ENCODE measurements at places on chromosomes 6 and 20.

DNA sequence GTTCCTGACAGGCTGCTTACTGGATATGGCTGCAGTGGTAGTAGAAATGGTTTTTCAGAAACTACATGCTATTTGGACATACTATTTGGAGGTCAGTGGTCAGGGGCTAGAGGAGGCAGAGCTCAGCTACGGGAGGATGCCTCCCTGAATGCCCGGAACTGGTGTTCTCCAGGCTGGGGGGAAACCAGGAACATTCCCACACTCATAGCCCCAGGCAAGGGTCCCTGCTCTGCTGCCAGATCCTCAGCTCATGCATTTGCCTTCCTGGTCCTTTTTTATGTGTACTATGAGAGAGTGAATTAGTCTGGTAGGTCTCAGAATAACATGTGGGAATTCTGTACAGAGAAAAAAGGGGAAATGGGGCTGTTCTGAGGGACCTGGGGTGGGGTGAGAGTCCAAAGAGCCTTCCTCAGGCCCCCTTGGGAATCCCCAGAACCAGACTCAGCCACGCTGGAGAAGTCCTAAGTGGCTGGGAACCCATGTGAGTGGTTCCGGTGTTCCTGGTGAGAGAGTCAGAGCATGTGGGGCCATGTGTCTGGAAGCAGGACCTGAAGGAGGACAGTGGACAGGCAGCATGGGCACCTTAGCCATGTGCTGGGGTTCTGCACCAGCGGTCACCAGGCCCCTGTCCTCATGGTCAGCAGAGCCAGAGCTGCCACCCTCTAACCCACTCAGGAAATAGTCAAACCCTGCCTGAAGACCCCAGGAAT, 58.0 kb upstream of the MYL9 start:
- no peak for DNase-seq

GRCh38 chr20:53934421-53935343, 135.7 kb downstream of the BCAS1 start:
- no peak for DNase-seq

DNA sequence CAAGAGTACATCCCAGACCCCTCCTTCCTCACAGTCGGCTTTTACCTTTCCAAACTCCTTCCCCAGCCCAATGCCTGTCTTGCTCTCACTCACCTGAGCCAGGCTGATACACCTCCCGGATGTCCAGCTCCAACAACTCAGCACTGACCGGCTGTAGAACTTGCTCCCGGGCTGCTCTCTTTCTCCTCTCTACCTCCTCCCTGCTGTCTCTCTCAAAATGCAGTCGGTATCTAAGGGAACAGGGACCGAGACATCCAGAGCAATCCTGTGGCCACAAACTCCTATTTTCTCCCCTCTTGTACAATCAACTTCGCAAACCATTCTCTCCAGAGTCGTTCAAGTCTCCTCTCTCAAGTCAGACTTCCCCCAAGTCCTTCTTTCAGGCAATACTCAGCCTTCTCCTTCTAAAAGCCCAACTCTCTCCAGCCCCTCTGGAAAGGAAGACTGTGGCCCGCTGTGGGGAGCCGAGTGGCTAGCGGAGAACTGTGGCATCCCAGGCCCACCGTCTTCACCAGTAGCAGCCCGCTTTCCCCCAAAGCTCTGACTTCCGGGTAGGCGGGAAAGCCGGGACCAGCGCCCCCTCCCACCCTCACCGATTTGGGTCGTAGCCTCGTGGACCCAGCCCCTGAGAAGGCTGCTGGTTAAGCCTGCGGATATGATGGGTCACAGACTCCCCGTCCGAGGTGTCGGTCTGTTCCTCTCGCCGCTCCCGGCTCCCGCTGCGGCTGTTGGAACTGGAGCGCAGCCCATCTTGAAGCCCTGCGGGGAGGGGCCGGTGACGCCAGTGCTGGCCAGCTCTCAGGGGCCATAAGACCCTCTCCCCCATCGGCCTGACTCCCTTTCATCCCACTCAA, 1.1 kb downstream of the GNL1 start:
- DNase-seq, result peak; percentile 50

DNA sequence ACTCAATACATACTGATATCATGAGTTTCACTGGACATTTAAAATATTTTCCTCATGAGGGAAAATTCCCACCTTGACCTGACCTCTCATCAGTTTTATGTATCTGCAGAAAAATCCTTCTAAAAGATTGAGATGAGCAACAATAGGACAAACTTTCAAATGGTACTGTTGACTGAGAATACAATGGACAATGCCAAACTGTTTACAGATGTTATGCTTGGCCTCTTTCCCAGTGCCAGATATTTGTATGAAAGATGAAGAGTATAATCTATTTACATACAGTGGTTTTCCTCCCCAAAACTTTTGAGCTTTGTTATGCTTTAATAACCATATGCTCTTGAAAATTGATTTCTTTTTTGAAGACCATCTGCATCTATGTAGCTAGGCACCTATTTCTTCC, 245.1 kb upstream of the RSPO3 start:
- DNase-seq, result no peak

DNA sequence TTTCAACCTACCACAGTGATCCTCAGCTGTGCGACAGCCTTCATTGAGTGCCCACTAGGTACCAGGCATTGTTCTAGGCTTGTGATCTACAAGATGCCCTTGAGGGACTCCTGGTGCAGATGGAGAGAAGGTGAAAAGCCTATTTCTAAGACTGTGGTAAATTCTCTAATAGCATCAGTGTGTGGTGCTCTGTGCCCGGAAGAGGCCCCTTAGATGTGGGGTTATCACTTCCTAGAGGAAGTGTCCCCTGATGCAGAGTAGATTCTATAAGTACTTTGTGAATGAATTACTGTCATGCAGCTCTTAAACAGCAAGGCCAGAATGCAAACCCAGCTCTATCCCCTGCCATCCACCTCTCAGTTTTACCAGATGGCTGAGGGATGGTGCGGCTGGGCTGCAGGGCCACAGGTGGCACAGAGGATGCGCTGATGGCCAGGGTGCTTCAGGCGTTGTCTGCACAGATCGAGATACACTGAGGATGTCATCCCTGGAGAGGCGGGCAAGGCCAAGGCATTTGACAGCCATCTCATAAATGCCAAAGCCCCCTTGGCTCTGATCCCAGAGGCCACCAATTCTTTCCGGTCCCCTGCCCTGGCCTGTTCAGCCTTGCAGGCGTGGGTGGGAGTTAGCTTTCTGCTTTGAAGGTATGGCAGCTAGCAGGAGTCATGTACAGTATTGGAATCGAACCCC, 96.7 kb downstream of the TOX2 start:
- no peak for DNase-seq

GRCh38 chr6:85453490-85453889, 3.6 kb downstream of the NT5E start:
- no peak for DNase-seq

DNA sequence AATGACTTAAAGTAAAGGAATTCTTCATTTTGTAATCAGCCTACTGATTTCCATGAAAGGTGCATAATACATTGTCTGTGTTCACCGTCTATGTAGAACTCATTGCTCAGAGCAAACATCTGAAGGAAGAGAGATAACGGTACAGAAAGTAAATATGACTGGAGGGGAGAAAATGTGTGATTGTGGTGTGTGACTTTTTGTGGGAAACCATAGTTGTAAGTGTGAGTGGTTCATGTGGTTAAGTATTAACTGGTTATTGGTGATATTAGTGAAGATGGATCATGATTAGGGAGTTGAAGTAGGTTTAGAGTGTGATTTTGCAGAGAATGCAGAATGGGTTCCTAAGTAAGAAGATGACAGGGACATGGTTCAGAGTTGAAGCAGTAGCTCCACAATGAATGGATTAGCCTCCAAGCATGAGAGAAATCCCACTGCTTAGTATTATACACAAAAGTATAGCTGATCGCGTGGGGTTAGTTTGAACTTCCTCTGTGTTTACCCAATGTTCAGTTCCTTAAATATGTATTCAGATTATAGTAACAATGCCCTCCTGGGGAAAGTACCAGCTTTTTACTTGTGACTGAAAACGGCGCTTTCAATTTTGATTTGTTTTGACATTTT, 368.9 kb downstream of the UTRN start:
- DNase-seq, result no peak

- DNase-seq, result no peak
Measured at GRCh38 chr6:144179828-144180227, 29.5 kb downstream of the STX11 start.

DNA sequence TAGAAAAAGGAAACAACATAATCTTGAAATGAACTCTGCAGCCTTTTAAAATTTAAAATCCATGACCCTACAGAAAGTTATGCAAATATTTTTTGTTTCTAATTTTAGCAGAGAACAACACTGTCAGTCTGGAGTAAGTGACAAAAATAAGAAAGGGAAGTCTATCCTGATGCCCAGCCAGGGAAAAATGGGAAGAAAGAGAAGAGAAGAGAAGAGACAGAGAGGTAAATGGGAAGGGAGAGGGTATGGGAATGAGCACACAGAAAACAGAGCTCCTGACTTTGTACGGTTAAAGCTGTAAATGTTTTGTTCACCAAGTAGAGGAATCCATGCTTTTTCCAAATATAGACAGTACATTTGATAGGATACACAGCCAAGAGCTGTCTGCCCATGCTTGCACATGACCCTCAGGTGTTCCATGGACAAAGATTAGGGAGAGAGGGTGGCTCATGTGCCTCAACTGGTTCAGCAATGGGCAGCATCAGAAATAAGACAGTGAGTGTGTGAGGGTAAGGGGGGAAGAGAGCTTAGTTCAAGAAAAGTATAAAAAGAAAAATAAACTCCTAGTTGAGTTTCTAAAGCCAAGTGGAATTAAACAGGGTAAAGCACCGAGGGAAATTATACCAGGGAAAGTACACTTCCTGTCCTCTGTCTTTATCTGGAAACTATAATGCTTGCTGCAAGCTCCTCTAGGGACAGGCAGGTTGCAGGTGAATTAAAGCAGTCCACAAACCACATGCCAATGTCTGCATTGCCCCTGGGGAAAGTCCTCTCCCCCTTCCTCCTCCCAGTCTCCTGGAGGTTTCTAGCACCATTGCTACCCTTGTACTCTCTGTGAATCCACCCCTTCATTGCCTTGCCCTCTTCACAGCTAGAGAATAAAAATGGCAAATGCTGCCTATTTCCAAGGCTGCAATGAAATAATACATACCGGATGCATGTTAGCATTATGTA, 30.0 kb downstream of the MAP3K5 start:
- DNase-seq, result no peak

- no peak for DNase-seq
Measured at GRCh38 chr6:133892813-133893691, 4.1 kb downstream of the TCF21 start.

DNA sequence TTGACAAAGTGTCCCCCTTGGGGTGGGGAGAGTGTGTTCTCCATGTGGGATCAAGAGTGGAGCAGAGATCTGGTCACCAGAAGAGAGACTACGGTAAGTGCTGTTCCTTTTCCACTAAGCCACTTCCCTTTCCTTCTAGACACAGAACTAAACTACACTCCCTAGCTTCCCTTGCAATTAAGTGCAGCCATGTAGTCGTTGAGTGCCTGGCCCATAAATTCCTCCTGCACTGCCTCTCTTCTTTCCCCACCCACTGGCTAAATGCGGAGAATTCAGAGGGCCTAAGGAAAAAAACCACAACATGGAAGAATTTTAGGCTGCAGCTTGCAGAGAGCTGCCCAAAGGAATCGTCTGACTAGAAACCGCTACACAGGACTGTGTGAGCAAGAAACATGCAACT, 1.5 kb downstream of the WDR27 start:
- no peak for DNase-seq

DNA sequence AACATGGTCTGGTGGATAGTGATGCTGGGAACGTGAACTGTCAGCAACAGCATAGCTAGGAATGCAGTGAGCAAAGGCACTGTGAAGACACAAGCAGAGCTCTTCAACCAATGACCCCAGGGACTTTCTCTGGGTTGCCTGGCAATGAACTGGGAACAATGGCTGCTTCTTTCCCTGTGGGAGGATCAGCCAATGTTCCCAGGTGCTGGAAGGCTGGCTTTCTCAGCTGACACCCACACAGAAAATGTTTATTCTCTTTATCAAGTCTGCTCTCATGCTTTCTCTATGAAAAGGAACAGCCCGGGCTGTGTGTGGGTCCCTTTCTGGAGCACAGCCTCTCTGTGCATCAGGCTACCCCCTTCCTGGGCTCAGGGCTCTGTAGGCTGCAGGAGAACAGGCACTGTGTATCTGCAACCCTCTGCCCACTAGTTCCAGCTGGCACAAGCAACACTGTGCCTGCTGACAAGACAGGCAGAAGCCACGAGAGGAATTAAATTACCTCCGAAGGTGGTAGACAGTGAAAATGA, 54.2 kb downstream of the HFE start:
- no peak for DNase-seq

GRCh38 chr6:3432416-3432815, 24.4 kb downstream of the SLC22A23 start:
- DNase-seq, result no peak

GRCh38 chr20:57037689-57038088, 228.8 kb downstream of the BMP7 start:
- DNase-seq, result no peak

- DNase-seq, result no peak
Measured at GRCh38 chr20:48937674-48938073, 16.2 kb downstream of the ARFGEF2 start.

DNA sequence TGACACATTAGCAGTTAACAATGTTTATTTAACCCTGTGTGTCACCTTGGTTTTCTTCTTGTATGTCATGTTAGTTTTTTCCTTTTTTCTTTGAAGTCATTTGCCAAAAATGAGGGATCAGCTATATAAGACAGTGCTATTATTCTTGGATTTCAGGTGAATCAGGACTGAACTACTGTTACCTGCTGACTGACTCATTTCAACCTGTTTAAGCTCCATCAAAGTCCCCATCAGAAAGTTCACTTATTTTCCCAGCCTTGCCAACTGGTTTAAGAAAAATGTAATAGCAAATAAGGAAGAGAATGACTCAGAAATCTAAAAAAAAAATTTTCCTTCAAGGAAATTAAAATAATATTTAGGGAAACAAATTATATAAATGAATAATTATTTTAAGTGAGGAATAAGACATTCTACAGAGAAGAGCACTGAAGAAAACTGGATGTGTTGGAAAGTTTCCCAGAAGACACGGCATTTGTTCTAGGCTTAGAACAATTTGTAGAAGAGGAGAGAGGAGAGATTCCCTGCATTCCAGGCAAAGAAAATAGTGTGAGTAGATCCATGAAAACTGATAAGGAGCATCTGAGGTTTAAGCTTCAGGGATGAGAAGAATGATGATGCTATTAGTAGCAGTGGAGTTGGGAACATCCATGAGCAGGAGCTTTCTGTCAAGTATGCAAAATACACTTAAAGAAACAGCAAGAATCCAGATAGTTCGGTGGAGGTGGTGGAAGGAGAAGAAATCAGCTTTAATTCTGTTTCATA, 84.9 kb upstream of the SIM1 start:
- no peak for DNase-seq

DNA sequence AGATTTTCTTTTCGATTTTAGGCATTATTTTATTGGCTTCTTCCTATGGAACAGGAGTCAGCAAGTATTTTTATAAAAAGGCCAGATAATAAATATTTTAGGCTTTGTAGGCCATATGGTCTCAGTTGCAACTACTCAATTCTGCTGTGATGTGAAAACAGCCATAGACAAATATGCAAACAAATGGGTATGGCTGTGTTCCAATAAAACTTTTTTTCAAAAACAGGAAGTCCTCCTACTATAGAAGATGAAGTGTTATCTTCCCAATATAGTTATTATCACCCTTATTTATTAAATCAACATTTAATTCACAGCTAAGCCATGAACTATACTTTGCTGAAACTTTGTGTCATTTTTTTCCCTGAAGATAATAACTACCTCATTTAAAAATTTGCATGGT, 57.2 kb downstream of the CHD6 start:
- DNase-seq, result no peak

Measured in right lobe of liver (tissue), 6 donors.